ENCODE measurements at places on chromosomes 3 and 15.

GRCh38 chr3:197376020-197376419 is 77.6 kb upstream of the DLG1 start:
- no peak for DNase-seq

GRCh38 chr3:186280737-186281136 is 81.3 kb downstream of the DGKG start:
- DNase-seq = no peak

GRCh38 chr3:146589899-146590508 is 15.1 kb downstream of the PLSCR5 start:
- no peak for DNase-seq

GRCh38 chr15:92654662-92655061 is 913 bp downstream of the FAM174B start:
- no peak for DNase-seq

- no peak for DNase-seq
Measured at GRCh38 chr15:25682340-25682739, 180.8 kb downstream of the ATP10A start.

DNA sequence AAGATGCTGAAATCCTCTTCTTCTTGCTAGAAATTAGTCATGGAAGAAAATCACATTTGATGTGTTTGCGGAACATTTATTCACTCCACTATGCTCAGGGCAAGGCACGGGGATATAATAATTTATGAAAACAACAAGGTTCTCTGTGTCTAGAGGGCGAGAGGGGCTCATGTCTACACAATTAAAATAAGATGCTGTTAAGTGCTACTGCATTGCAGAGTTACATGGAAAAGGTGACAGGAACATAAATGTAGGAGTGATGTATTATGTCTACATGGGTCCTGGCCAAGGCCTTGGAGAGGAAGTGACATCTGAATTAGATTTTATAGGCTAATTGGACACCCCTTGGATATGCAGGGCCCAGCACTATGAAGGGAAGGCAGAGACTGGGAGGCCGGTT is 96.1 kb downstream of the SV2B start:
- DNase-seq = no peak

Measured in activated CD4-positive, alpha-beta T cell treated with anti-CD3 and anti-CD28 coated beads, Interleukin-2, amount 50 U/mL, for 24 hours (primary cell).